HCEC 1CT (cell line): ENCODE measurements at places on chromosomes 5 and 9.
A peak's percentile ranks its signal among the peaks of the same experiment; 100 is the strongest.

DNA sequence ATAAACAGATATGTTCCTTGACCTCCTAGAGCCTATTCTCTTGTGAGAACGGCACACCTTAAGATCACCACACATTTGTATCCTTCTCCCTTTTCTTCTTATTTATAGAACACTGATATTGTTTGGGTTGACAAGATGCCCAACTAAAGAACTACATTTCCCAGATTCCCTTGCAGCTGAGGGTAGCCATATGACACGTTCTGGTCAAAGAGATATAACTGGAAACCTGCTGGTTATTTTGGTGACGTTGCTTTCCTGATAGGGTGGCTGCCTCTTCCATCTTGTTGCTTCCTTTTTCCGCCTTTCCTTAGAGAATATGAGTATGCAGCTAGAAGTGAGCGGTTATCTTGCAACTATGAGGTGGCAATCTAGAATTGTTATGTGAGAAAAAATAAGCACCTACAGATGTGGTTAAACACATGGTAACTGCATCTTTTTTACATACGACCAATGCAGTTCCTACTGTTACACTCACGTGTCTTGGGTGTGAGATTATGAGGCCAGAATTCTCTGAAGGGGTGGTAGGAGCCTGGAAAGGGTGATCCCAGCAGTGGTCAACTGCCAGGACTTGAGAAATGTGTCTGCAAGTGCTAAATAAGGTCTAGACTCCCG, 72.9 kb downstream of the SEC61B start:
- no peak for DNase-seq

DNA sequence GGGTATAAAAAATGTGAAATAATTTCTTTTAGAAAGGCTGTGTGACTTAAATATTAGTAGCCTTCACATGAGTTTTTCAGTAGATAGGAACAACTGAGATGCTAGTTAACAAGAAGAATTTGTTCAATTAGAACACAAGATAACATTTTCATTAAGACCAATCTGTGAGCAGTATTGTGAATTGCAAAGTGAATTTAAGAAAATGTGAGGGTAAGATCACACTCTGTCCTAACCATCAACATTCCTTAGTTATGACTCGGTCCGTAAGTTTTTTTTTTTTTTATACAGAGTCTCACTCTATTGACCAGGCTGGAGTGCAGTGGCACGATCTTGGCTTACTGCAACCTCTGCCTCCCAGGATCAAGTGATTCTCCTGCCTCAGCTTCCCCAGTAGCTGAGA, 180.2 kb upstream of the EGFLAM start:
- DNase-seq, result no peak

GRCh38 chr5:1896602-1897376, 14.1 kb upstream of the IRX4 start:
- no peak for DNase-seq

- DNase-seq, result peak; percentile 15
Measured at GRCh38 chr5:115262011-115262320, 711 bp downstream of the PGGT1B start.

GRCh38 chr9:69175486-69175885, 1.4 kb downstream of the TJP2 start:
- peak; percentile 27 for DNase-seq

GRCh38 chr9:133632806-133633680, 3.1 kb upstream of the DBH start:
- no peak for DNase-seq

- no peak for DNase-seq
Measured at GRCh38 chr5:15991586-15991985, 188.0 kb downstream of the MARCHF11 start.

DNA sequence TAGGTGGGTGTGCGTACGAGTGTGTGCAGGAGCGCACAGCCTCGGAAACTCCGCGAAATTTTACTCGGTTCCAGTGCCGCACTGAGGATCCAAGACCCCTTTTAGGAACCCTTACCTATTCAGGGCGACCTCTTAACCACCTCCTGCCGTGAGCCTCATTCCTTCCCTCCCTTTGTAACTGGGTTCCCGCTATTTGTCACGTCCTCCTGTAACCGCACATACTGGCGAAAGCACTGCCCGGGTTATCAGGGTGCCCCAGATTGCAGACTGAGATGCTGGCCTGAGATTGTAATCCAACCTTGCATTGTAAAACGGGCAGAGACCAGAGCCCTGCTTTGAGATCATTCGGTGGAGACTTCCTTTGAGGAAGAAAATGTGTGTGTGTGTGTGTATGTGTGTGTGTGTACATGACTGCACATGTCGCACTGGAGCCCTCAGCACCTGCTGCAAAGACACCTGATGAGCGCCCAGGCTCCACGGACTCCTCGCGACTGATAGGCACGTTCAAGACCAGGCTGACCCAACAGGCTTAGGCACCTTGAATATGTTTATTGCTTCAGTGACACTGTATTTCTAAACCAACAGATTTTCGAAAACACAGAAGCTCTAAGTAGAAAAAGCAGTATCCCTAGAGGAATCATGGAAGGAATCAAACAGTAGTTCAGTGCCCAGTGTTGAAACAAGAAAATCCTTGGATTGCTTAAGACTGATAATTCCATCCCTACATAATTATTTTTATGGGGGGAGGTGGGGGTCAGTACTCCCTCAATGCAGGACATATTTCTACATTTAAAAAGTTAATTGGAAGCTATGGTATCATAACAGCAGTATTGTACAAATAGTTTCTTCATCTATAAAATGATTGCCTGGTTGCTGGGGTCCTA, 86.5 kb upstream of the TNFAIP8 start:
- DNase-seq, result peak; percentile 19

DNA sequence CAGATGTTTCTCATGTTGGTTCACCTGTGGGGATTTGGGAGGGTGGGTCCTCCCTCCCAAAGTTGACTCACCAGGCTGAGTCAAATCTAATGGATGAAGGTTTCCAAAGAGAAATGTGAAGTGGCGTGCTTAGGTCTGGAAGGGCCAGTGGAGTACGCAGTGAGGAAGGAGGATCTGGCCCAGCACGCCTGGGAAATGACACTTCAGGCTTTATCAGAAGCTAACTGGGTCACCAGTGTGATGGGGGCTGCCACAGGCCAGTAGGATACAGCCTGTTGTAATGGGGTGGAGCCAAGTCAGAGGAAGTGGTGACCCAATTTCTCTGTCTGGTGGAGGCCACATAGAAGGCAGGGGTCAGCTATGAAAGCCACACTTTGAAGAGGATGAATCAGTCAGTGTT, 18.0 kb downstream of the POLR1E start:
- DNase-seq, result peak; percentile 23

DNA sequence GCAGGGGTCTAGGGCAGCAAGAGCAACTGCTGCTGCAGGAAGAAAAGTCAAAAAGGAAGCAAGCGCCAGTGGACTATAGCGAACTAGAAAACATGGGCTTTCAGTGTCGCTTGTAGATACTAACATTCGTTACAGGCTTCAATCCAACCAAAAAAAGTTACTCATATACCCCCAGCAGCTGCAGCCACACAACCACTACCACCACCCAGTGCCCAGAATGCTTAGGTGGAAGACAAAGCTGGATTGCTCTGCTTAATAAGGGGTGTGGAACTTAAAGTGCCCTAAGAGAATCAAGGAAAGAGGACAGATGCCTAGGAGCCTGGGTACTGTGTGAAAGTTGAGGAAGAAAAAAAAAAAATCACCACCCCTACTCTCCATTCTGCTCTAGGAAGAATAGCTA, 203.6 kb downstream of the ELAVL2 start:
- DNase-seq, result no peak

- DNase-seq, result no peak
Measured at GRCh38 chr5:98535901-98536300, 237.6 kb upstream of the RGMB start.
